ENCODE measurements at places on chromosomes 16 and 17. TPM values are rescaled to one million over a fixed set of nuclear protein-coding genes. Genes with fewer than 3 reads are reported as not detected.

Gene CAVIN1
- not detected for total RNA-seq

Gene RBBP6
- 69.5 TPM for total RNA-seq

Gene CD300C
- total RNA-seq, result 1.5 TPM

Gene TBC1D3H
- total RNA-seq, result not detected

DNA sequence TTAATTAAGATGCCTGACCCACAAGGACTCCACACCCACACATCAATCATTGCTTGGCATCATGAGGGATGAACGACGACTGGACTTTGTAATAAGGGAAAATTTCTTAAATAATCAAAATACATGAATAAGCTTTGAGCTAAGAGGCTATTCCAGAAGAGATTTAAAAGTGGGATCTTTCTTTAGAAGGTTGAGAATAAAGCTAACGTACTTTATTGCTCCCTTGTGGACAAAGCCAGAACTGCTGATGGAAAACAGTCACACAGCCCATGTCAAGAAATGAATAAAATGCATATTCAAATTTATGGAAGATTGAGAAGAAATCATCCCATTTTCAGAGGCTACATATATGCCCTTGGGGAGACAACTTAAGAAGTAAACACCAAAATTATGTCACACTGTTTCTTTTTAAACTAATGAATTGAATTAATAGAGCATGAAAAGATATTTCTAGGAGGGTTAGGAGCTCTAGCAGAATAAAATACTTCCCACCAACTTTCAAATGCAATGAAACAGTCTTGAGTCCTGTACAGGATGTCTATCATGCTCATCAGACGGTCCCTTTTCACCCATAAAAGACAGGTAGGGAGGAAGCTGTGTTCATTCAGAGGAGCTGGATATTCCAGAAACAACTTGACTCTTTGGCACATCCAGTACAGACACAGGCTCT is 60.2 kb upstream of the PHOSPHO1 start:
- no peaks in the 10 kb centered on the region for H3K36me3 ChIP-seq
- H3K27ac ChIP-seq, result no peak overlapping the region
- no peaks in the 10 kb centered on the region for H3K4me1 ChIP-seq
- no peak overlapping the region for H3K4me3 ChIP-seq
- no peak for DNase-seq
- H3K27me3 ChIP-seq, result no peaks in the 10 kb centered on the region

GRCh38 chr17:58513965-58514769 is at the start of gene MTMR4:
Gene MTMR4 (minus strand): TSS chr17:58514638. CDS start chr17:58514407, 231 bp downstream.
- peak; percentile 90 for DNase-seq
- no peaks in the 10 kb centered on the region for H3K27me3 ChIP-seq
- H3K27ac ChIP-seq, result peak within 1 kb of the TSS; percentile 98
- H3K36me3 ChIP-seq, result peaks cover 24% of the 10 kb centered on the region

DNA sequence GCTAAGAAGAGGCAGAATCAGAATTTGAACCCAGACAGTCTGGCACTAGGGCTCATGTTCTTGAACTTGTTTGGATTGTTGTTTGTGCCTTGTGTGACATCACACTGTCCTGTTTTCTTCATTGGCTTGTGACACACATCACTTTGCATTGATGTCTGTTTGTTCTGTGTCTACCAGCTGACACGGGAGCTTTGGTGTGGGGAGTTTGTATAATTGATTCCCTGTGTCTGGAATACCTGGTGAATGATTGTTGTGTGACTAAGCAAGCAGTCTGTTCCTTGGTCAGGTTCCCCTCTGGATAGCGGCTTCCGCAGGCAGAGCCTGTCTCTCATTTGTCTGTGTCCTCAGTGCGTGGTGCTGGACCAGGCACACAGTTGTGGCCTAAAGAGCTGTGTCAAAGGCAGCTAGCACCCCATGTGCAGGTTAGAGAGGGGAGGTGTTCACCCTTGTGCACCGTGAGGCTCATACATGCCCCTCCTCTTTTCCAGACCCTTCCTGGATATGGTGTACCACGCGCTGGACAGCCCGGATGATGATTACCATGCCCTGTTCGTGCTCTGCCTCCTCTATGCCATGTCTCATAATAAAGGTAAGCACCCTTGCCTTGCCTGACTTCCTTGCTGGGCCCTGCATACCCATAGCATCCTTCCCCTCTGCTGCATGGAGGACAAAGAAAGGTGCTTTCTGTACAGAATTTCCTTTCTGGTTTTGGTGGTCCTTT is 80.1 kb downstream of the CLEC16A start:
- peaks cover 43% of the 10 kb centered on the region for H3K36me3 ChIP-seq
- peak overlapping the region; percentile 93 for H3K27ac ChIP-seq
- H3K4me1 ChIP-seq, result peaks cover 45% of the 10 kb centered on the region

- H3K4me1 ChIP-seq, result peaks cover 47% of the 10 kb centered on the region
- H3K4me3 ChIP-seq, result peak overlapping the region; percentile 54
- H3K27me3 ChIP-seq, result no peaks in the 10 kb centered on the region
- H3K36me3 ChIP-seq, result peaks cover 8% of the 10 kb centered on the region
These were observed 128.0 kb downstream of the RAP1GAP2 start for GRCh38 chr17:2924211-2924610.

DNA sequence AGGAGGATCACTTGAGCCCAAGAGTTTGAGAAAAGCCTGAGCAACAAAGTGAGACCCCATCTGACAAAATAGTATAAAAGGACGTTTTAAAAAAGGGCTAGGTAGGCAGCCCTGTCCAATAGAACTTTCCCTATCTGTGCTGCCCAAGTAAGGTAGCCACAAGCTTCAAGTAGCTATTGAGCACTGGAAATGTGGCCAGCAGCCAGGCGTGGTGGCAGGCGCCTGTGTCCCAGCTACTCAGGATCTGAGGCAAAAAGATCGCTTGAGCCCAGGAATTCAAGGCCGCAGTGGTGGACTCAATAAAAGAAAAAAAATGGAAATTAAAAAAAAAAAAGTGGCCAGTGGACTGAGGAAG is 1.5 kb upstream of the NQO1 start:
- peaks cover 24% of the 10 kb centered on the region for H3K4me1 ChIP-seq
- DNase-seq, result no peak
- no peaks in the 10 kb centered on the region for H3K27me3 ChIP-seq
- peak overlapping the region; percentile 98 for H3K4me3 ChIP-seq
- H3K27ac ChIP-seq, result peak overlapping the region; percentile 97

- H3K27ac ChIP-seq, result no peak overlapping the region
- H3K4me1 ChIP-seq, result peaks cover 10% of the 10 kb centered on the region
- no peak overlapping the region for H3K4me3 ChIP-seq
- no peak for DNase-seq
- no peaks in the 10 kb centered on the region for H3K27me3 ChIP-seq
- H3K36me3 ChIP-seq, result no peaks in the 10 kb centered on the region
These were observed 5.4 kb downstream of the CD300LB start for GRCh38 chr17:74525781-74526288.

GRCh38 chr17:57672971-57673370 is 72.1 kb downstream of the CCDC182 start:
- no peaks in the 10 kb centered on the region for H3K36me3 ChIP-seq
- H3K4me3 ChIP-seq, result peak overlapping the region; percentile 24
- H3K4me1 ChIP-seq, result peaks cover 37% of the 10 kb centered on the region
- H3K27ac ChIP-seq, result peak overlapping the region; percentile 89

- peaks cover 35% of the 10 kb centered on the region for H3K4me1 ChIP-seq
- H3K27ac ChIP-seq, result peak overlapping the region; percentile 66
- DNase-seq, result no peak
- H3K4me3 ChIP-seq, result peak overlapping the region; percentile 86
- no peaks in the 10 kb centered on the region for H3K27me3 ChIP-seq
These were observed 31.9 kb downstream of the SLFN11 start for GRCh38 chr17:35341411-35341992.

DNA sequence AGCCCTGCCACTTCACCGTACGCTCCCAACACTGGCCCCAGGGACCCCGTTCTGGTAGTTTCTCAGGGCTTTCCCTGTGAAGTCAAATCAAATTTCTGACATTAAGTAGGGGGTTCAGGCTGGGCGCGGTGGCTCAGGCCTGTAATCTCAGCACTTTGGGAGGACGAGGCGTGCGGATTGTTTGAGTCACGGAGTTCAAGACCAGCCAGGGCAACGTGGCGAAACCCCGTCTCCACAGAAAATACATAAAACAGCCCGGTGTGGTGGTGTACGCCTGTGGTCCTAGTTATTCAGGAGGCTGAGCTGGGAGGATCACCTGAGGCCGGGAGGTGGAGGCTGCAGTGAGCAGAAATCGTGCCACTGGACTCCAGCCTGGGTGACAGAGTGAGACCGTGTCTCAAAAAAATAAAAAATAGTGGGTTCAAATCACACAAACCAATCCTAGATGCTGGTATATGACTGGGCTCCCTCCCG is 632 bp downstream of the CYBC1 start:
- no peaks in the 10 kb centered on the region for H3K27me3 ChIP-seq
- H3K36me3 ChIP-seq, result no peaks in the 10 kb centered on the region
- H3K4me1 ChIP-seq, result peaks cover 31% of the 10 kb centered on the region
- H3K4me3 ChIP-seq, result peak overlapping the region; percentile 99
- H3K27ac ChIP-seq, result peak overlapping the region; percentile 100

Data from natural killer cell treated with Interleukin-12 subunit alpha and Interleukin-12 subunit beta and Interleukin-15 and Interleukin-18, amount 100 ng/mL, for 72 hours (primary cell).